Mucosa of gallbladder (tissue), 1 donor: ENCODE measurements at places on chromosomes 3 and 15. TPM values are rescaled to one million over a fixed set of nuclear protein-coding genes. Genes with fewer than 3 reads are reported as not detected.

PCSK6 gene
- total RNA-seq, result 15.0 TPM

SAMD7 gene
- total RNA-seq, result not detected

RPS27L gene
- 179 TPM for total RNA-seq

NPAP1 gene
- total RNA-seq, result 0.17 TPM

GOLGA8S gene
- total RNA-seq, result 0.29 TPM

ADAM10 gene
- 134 TPM for total RNA-seq

FRMD5 gene
- total RNA-seq, result 3.3 TPM

MESP2 gene
- 0.75 TPM for total RNA-seq

MYLK gene
- 671 TPM for total RNA-seq

PP2D1 gene
- total RNA-seq, result not detected

HES1 gene
- total RNA-seq, result 54.1 TPM

TM4SF18 gene
- 7.7 TPM for total RNA-seq

XCR1 gene
- 0.66 TPM for total RNA-seq

ARPP19 gene
- total RNA-seq, result 132 TPM

GOLGA6D gene
- 0.12 TPM for total RNA-seq

STXBP5L gene
- total RNA-seq, result 0.35 TPM

SLCO2A1 gene
- 48.1 TPM for total RNA-seq

PLCB2 gene
- 36.4 TPM for total RNA-seq

LAMB2 gene
- total RNA-seq, result 733 TPM

PAQR9 gene
- total RNA-seq, result 0.32 TPM

CILP gene
- 19.2 TPM for total RNA-seq

CRABP1 gene
- total RNA-seq, result 1.4 TPM

RHOV gene
- 0.63 TPM for total RNA-seq

RBP2 gene
- total RNA-seq, result 12.2 TPM

PPP1R14D gene
- 23.4 TPM for total RNA-seq

HIGD2B gene
- not detected for total RNA-seq

NME9 gene
- 2.6 TPM for total RNA-seq

FANCD2OS gene
- not detected for total RNA-seq

CPN2 gene
- 0.12 TPM for total RNA-seq

CLDN18 gene
- total RNA-seq, result 6.7 TPM

ZNF80 gene
- 0.17 TPM for total RNA-seq

KCNAB1 gene
- 1.6 TPM for total RNA-seq

TRAT1 gene
- total RNA-seq, result 0.78 TPM

ADPRH gene
- 9.5 TPM for total RNA-seq

RARRES1 gene
- total RNA-seq, result 6.3 TPM

RTP2 gene
- not detected for total RNA-seq
